Fibroblast of villous mesenchyme (primary cell): ENCODE measurements at places on chromosomes 4 and X. TPM values are rescaled to one million over a fixed set of nuclear protein-coding genes. Genes with fewer than 3 reads are reported as not detected.
A peak's percentile ranks its signal among the peaks of the same experiment; 100 is the strongest.

DNA sequence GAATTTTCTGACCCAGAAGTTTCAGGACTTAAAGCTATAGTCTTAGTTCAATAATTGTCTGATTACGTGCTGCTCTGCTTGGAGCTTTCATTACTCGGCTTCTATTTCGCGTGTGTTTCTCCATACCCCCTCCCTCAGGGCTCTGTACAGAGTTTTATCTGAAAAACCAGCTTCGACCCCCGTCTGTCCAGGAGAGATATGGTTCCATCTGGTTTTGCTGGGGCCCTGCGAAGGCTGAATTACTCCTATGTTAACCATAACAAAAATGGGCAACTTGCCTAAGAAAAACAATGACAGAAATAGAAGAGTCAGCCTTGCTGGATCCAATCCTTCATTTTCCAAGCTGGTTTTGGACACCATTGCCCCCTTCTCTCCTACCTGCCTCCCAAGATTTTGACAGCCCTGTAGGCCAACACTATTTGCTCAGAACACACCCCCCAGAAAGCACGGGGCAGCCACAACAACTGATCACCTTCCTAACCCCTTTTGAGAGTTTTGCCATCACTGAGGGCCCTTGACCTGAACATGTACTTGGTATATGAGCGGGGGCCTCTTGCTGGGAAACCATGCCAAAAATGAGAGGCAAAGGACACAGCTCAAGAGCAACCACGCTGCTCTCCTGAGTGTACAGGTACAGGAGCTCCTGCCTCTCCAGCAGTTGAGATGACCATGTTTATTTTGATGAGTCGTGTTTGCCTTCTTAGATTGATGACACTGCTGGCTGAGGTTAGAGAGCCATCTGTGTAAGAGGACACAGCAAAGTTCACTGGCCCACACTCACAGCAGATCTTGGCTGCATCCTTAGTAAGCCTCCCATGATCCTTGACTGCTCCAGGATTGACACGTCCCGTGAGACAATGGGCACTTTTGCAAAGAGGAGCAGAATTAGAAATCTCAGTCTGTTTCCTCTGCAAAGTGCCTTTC lies 36.2 kb upstream of the ATP6AP2 start:
- no peak for DNase-seq

- DNase-seq, result no peak
Observed at GRCh38 chrX:79167462-79167861, 23.0 kb downstream of the GPR174 start.

GRCh38 chr4:151202851-151203455 lies 74.0 kb upstream of the PRSS48 start:
- no peak for DNase-seq

Gene DACH2
- total RNA-seq, result under 0.01 and 0.32 TPM in 2 replicates

DNA sequence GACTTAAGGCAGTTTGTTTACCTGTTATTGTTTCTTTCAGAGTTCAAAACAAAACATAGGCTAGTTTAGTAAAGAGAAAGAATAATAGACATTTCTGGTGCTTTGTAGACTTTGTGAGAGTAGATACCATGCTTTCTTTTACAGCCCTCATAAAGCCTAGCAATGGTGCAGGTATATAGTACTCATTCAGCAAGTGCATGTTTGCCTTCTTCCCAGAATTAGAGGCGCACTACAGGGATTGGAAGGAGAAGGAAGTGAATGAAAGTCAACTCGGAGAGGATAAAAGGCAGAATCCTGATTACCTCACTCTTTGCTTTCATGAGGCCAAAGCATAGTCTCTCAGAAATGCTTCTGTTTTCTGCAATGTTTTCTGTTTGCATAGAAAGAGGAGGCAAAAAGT lies 43.1 kb upstream of the FHDC1 start:
- DNase-seq, result peak; percentile 23

- DNase-seq, result no peak
Observed at GRCh38 chr4:94961420-94961819, 203.7 kb downstream of the BMPR1B start.

DNA sequence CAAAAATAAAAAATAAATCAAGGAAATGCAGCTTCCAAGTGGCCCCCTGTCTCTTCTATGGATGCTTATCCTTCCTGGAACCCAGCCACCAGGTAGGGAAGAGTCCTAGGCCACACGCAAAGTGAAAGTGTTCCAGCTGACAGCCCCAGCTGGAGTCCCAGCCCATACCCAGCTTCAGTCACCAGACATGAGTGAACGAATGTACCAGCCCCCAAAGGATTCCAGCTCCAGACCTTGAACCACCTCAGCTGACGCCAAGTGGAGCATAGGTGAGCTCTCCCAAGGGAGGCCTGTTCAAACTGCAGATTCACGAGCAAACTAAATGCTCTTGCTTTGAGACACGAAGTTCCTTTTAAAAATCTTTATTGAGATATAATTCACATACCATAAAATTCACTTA lies 62.0 kb downstream of the BCOR start:
- no peak for DNase-seq

- no peak for DNase-seq
Observed at GRCh38 chr4:58564695-58565475, 1454.7 kb upstream of the IGFBP7 start.

GRCh38 chrX:119617517-119618164 lies 11.4 kb upstream of the NKRF start:
- DNase-seq, result no peak

Gene XG
- total RNA-seq, result 0.97 and 4.7 TPM in 2 replicates

DNA sequence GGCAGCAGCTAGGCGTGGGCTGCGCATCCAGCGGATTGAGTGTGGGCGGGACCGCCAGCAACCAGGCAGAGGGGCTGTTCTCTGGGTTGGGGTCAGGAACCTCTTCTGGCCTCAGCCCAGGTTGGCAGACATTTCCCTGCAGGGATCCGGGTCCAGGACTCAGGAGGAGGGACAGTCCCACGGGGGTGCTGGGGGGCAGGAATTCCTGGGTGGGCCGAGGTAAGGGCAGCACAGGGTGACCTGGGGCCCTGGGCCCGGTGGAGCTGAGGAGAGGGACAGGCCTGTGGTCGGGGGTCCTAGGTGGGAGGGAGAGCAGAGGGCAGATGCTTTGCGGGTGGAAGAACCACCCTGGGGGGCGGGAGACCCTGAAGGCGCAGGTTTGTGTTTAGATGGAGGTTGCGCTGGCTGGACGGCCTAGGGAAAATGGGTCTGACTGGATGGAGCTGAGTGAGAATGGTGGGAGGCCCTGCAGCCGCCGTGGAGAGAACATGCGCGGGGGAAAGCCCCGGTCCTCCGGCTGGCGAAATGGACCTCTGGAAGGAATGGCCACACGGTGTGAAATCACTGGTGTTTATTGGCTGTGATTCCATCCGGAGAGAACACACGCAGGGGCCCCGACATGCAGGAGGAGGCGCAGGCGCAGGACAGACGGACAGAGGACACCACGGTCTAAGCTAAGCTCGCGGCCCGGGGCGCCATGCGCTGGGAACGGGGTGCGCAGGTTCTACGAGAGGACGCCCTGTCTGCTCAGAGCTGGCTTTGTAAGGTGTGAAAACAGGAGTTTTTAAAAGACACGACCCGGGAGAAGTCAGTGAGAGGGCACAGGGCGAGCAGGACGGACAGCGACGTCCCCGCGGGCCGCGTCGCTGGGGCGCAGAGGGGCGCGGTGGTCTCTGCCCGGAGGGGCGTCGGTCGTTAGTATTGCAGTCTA lies 41.3 kb downstream of the CPLX1 start:
- no peak for DNase-seq

DNA sequence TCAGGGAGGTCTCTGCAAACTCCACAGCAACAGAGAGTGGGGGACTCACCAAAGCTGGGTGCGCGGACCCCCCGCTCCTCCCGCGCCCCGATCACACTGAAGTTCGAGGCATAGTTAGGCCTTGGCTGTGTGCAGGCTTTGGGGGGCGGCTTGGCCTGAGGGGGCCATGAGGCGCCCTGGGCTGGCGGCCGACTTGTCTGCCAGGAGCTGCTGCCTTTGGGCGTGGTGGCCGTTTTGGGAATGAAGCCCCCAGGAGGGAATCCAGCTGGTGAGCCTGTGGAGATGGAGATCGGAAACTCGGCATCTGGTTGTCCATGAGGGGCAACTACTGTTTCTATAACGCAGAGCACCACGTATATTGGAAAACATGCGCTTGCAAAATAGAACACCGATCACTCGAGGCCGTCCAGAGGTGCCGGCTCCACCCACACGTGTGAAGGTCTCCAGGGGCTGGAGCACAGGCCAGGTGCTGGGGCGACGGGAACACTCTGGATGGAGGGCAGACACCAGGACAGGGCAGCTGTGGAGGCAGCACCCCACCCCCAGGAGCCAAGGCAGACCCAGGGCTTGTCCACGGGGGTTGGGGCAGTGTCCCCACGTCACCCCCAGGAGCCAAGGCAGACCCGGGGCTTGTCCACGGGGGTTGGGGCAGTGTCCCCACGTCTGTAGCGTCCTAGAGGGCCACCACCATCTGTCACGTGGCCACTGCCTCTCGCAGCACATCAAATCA lies 25.9 kb upstream of the CPLX1 start:
- DNase-seq, result no peak

GRCh38 chr4:127400731-127401346 lies 231.9 kb upstream of the INTU start:
- DNase-seq, result peak; percentile 77

Gene ARHGAP24
- total RNA-seq, result 37.0 and 56.6 TPM in 2 replicates
